Mesothelial cell of epicardium (in vitro differentiated cells): ENCODE measurements at places on chromosomes 13 and 19.

DNA sequence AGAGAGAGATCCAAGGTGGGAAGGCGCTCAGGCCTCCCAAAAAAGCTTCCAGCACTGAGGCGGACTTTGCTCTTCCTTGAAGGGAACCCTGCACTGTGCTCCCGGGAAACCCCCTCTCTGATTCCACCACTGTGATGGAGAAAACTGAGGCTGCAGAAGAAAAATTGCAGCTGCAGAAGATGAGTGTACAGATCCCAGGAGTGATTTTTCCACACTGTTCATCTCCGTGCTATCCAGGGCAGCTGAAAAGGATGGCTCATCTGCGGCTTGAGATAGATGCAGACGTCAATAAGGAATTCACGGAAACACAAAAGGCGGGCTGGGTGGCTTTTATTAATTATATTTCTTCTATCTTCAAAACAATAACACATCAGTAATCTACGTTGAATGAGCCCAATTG, 26.2 kb downstream of the CCNE1 start:
- H3K4me3 ChIP-seq: no peak overlapping the region
- H3K36me3 ChIP-seq: no peaks in the 10 kb centered on the region

- H3K36me3 ChIP-seq: peaks cover 6% of the 10 kb centered on the region
- no peaks in the 10 kb centered on the region for H3K4me1 ChIP-seq
- H3K27me3 ChIP-seq: no peaks in the 10 kb centered on the region
- H3K4me3 ChIP-seq: no peak overlapping the region
Measured at GRCh38 chr13:90732049-90732448, 615.4 kb upstream of the MIR17HG start.

DNA sequence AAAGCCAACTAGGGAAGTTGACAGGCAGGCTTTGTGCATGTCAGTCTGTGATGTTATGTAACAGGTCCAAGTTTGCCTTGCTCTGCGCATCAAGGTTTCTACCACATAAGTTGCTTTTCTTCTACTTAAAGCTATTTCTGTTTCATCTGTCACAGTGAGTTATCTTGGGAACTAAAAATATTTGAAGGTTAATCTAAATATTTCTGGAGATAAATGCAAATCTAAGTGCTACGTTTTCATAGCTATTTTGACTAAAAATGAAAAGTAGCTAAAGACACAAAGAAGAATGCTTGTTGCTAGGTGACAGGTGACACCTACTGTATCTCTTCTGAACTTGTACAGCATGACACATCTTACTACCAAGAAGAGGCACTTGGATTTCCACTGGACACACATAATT, 135.6 kb downstream of the KLF12 start:
- H3K36me3 ChIP-seq: peaks cover 4% of the 10 kb centered on the region
- no peak overlapping the region for H3K27ac ChIP-seq
- peaks cover 10% of the 10 kb centered on the region for H3K4me1 ChIP-seq
- H3K27me3 ChIP-seq: no peaks in the 10 kb centered on the region

- no peaks in the 10 kb centered on the region for H3K27me3 ChIP-seq
- DNase-seq: no peak
- H3K4me1 ChIP-seq: no peaks in the 10 kb centered on the region
- peaks cover 33% of the 10 kb centered on the region for H3K36me3 ChIP-seq
- no peak overlapping the region for H3K4me3 ChIP-seq
Measured at GRCh38 chr19:11164879-11165406, 9.4 kb upstream of the SPC24 start.

- no peak overlapping the region for H3K27ac ChIP-seq
- DNase-seq: no peak
- H3K4me1 ChIP-seq: no peaks in the 10 kb centered on the region
Measured at GRCh38 chr13:51360489-51360888, 21.0 kb downstream of the SERPINE3 start.
